ENCODE measurements at places on chromosomes 16 and 17.
A peak's percentile ranks its signal among the peaks of the same experiment; 100 is the strongest.

DNA sequence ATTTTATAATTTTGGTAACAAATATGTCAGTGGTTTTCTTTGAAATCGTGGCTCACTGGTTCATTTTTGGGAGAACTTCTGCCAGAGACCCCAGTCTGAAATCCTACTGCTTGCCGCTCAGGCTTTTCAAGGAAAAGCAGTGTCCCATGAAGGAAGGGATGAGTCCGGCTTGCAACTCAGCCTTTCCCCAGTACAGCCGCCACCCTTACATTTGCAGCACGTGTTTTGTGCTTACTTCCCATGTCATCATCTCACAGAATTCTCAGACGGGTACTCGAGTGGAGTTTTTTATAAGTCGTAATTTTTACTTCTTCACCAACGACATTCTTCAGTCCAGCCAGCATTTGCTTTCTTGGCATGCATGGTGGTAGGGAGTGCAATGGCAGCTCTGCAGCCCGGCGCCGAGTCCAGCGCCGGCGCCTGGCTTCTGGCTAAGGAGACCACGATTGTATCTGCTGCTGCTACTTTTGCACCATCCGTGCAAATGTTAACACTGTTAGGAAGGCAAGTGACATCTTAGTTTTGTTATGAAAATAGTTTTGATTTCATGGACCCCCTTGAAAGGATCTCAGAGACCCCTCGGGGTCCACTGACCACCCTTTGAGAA is 111.0 kb downstream of the AMFR start:
- DNase-seq = no peak

DNA sequence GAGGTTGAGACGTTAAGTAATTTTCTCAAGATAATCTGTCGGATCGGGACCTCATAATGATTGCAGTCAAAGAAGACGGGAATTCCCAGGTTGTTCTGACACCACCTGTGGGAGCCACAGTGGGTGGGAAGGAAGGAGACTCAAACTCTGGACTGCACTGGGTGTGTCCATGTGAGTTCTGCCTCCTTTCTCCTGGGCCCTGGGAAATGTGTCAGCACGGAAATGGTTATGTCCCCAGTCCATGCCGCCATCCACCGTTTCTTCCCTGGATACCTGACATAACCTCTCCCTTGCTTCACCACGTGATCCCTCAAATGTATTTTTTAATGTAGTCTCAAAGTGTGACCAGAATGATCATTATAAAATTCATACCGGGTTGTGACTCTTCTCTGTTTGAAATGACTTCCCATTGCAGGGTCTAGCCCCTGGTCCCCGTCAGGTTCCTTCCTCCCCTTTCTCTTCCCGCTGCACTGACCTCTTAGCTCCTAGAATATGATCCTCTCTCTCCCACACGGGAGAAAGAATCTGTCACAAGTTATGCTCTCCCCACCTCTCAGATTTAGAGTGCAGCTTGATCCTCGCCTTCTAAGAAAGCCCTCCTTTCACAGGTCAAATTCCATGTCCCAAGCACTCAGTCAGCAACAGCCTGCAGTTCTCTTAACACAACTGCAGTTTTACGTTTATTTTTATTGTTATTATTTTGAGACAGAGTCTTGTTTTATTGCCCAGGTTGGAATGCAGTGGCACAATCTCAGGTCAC is 820.0 kb upstream of the EEF2KMT start:
- DNase-seq = no peak

DNA sequence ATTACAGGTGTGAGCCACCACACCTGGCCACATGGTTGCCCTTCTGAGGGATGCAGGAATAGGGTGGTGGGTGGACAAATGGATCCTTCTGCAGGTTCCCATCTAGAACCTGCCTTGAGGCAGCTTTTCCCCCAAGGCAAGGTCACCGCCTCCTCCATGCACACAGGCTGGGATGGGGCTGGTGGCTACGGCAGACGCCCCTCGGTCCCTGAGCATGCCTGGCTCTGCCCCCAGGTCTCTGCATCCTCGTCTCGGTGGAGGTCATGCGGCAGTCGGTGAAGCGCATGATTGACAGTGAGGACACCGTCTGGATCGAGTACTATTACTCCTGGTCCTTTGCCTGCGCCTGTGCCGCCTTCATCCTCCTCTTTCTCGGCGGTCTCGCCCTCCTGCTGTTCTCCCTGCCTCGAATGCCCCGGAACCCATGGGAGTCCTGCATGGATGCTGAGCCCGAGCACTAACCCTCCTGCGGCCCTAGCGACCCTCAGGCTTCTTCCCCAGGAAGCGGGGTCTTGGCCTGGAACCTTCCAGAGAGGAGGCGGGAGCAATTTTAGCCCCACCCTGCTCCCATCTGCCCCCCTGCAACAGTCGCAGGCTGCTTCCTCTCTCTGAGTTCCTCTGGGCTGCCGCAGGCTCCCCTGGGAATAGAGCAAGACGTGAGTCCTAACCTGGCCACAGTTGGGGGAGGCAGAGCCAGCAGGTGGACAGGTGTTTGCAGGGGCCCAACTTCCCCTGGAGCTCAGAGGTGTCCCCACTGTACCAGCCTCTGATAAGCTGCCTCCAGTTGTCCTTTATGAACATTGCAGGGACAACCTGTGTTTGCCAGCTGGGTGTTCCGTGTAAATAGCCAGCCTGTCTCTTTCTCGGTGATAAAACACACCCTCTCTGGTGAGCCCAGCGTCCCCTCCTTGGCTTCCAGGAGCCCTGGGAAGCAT is 11.7 kb downstream of the CACNG1 start:
- DNase-seq = peak; percentile 9

DNA sequence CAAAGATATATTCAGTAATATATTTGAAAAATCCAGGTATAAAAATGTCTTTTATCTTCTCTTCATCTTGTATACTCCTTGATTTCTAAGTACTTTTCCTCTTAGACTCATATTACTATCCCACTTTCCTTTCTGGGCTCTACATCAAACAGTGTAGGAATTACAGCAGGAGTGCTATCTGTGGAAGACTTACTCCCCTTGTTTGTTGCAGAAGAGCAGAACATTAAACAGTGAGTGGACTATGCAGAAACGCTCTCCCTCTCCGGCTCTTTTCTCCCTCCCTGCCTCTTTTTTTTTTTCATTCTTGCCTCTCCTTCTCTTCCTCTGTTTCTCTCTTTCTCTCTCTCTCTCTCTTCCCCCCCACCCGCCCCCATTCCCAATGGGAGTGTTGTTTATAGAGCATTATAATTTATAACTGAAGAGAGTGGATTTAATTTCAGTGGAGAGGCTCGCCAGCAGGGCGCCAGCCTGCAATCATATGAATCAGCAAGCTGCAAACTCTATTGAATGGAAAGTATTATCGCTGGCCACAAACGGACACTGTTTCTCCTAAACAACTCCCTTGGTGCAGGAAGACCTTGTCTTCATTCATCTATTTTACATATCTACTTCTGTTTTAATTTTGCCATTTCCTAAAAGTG is 242.3 kb upstream of the TBX2 start:
- no peak for DNase-seq

DNA sequence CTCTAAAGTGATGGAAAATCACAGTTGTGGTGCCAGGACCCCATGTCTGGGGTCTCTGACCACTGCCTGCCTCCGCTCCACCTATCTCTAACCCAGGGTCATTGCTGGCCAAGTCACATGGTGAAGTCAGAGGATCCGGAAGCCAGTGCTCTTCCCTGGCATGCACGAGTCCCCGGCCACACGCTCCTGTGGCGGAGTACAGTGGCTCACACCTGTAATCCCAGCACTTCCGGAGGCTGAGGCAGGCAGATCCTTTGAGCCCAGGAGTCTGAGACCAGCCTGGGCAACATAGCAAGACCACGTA is 21.5 kb upstream of the RBFOX3 start:
- DNase-seq = no peak

DNA sequence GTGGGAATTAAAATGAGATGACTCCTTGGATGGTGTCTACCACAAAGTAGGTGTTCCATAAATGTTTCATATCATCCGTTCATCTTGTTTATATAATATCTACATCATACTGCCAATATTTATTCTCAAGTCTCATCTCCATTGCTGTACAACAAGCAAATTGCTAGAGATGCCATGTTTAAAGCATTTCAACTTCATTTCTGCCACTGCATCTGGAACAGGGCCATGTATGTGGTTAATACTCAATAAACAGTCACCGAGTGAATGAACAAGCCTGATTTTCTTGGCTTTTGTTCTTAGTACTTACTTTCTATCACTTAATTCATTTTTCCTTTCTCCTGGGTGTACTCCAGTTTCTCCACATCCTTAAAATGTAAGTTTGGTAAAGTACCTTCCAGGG is 107.6 kb downstream of the KCNJ2 start:
- DNase-seq = no peak

DNA sequence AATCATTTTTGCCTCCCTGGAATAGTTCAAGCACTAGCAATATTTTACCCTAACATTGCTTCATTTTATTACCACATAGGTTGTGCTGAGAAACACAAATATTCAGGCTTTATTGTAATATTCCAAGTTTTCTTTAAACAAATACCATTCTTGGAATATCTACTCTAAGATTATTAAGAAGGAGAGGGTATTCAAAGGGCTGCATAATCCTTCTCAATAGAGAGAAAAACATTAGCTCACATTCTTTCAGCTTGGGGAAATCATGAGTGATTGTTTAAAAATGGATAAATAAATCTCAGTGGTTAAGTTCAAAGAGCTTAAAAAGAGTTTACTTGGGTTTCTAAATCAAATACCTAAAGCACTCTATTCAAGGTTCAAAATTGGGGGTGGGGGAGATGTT is 111.9 kb upstream of the CORO6 start:
- DNase-seq = no peak

DNA sequence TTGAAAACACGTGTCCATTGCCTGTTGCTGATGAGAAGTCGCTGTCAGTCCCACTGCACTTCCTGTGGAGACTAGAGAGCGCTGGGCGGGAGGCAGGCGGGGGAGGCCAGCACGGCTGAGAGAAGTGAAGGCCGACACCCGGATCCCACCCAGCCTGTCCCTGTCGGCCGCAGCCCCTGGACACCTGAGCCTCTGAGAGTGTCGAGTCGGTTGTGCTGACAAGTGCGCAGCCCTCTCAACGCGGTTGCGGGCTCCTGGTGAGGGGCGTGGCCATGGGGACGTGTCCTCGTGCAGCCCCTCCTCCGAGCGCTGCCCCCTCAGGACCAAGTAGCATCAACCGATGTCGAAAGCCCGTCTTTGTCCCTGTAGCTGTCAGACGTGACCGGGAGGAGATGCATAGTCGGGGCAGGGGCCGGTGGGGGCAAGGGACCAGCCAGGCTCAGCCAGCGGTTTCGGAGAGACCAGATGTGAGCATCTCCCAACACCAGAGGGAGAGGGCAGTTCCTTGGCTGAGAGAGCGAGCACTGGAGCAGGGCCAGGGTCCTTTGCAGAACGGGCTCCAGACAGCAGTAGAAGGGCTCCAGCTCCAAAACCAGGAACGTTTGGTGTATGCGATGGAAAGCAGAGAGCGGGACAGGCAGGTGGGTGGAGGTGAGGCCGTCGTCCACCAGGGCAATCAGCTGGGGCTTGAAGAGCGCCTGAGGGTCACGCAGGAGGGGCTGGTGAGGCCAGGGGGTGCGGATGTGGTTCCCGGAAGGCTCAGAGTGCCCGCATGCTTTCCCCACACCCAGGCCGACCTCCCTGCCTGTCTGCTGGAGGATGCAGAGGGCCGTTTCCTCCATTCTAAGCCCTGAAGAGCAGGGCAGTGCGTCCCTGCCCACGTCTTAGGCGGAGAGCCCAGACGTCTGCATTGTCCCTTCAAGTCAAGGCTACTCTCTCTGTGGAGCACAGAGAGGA is 43.3 kb upstream of the CHMP6 start:
- DNase-seq = no peak
